COR-L47 (cell line): ENCODE measurements at places on chromosomes 7 and 10.

- no peak for DNase-seq
Measured at GRCh38 chr7:134640842-134641715, 5.6 kb upstream of the BPGM start.

GRCh38 chr10:90403211-90404000 lies 454.4 kb downstream of the HTR7 start:
- no peak for DNase-seq

DNA sequence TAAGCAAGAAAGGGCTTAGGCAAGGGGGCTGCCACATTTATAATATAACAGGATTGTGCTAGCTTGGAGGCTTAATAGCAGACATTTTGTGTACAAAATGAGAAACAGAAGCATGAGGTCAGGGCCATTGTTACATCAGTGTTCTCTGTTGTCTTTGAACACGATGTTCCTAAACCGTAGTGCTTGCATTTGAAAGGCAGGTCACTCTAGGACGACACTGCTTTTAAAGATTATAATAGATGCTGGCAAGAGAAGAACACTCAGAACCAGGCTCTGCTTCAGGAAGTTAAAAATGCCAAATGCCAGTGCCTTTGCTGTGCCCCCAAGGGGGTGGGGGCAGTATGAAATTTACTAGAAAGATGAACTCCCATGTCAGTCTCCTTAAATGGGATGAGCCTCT lies 91.1 kb downstream of the SORCS3 start:
- no peak for DNase-seq

GRCh38 chr10:71257319-71257997 lies 45.1 kb downstream of the UNC5B start:
- no peak for DNase-seq
